ENCODE measurements at places on chromosomes 13 and 19.

GRCh38 chr19:13430790-13431582, 75.3 kb downstream of the CACNA1A start:
- DNase-seq = peak; percentile 66

- DNase-seq = no peak
Observed at GRCh38 chr13:73902847-73903246, 231.4 kb downstream of the KLF12 start.

DNA sequence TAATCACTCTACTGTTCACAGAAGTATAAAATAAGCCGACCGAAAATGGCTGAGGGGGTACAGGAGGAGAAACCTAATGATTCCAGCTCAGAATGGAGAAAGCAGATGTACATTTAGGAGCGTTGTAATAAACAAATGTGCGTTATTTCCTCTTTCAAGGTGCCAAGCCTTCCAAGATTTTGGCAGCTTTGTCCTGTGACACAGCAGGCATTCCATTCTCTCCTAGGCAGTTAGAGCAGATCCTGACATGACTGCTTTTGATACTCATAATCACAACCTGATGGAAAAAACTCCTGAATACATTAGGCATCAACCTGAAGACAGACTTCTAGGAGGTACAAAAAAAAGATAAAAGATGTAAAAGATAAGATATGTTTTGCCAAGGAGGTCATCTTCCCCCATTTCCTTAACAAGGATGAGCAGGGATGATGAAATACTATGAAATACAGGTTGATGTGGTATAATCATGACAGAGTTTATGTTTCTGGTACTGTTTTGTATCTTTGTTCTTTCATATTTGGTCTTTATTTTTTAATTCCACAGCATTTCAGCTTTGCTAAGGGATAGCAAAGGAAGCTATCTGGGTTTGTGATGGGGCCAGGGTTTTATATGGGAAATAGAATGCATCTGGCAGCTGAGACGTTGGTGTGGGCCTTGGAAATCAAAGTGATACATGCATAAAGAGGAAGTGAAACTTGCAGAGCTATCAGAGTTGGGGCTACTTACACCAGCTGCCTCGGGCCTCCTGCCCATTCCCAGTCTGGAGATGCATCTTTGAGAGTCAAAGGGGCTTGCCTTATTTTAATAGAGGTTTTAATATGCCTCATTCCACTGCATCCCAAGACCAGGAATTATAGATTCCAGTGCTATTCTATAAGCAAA, 222.5 kb downstream of the OXGR1 start:
- no peak for DNase-seq

DNA sequence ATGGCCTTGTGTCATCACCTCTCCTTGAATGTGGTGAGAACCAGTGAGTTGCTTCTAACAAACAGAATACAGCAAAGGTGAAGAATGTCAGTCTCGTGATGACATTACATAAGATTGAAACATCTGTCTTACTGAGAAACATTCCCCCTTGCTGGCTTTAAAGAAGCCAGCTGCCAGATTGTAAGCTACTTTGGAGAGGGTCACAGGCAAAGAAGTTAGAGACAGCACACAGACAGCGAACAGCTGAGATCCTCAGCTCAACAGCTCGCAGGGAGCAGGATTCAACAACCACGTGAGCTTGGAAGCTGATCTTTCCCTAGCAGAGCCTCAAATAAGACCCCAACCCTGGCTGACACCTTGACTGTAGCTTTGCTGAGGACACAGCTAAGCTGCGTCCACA, 367.9 kb downstream of the LIG4 start:
- no peak for DNase-seq

DNA sequence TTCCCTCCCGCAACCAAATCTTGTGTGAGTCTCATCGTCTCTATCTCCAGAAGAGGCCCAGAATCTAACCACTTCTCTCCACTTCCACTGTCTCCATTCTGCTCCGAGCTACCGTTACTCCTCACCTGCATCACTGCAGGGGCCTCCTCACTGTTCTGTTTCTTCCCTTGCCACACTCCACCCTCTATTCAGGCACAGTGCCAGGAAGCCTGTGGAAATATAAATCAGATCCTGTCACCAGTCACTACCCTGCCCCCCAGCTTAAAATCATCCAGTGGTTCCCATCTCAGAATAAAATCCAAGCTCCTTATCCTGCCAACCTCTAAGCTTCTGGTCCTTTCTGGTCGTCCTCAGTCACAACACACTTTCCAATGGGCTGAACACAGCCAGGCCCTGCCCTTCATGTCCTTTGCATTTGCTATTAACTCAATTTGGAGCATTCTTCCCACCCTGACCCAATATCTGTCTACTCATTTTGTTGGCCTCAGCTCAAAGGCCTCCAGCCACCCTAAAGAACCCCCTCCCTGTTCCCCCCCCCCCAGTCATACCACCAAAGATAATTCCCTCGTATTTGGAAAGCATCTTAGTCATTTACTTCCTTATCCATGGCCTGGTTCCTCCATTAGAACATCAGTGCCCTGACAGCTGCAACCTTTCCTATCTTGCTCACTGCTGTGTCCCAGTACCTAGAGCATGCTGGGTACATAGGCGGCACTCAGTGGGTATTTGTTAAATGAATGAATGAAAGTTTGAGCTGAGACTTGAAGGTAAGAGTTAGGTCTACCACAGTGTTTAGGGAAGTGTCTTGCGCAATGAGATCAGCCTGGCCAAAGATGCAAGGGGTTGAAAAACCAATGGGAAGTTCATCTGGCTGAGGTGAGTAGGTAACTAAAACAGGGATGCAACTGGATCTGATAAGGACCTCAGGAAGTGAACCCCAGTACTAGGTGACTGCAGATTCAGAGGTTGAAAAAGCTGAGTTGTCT, 24.4 kb downstream of the ZNF175 start:
- DNase-seq = no peak

DNA sequence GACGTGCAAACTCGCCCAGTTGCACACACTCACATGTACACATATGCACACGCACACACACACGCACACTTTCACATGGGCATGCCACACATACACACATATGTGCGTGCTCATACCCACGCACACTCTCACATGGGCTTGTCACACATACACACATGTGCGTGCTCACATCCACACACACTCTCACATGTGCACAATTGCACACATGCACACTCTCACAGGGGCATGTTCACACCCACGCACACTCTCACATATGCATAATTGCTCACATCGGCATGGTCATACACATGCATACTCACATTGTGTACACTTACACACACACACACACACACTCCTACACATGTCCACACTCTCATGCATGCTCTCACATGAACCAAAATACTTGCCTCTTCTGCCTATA, 32.8 kb upstream of the PEPD start:
- no peak for DNase-seq

GRCh38 chr13:36436811-36437210, 4.5 kb downstream of the CCNA1 start:
- no peak for DNase-seq

DNA sequence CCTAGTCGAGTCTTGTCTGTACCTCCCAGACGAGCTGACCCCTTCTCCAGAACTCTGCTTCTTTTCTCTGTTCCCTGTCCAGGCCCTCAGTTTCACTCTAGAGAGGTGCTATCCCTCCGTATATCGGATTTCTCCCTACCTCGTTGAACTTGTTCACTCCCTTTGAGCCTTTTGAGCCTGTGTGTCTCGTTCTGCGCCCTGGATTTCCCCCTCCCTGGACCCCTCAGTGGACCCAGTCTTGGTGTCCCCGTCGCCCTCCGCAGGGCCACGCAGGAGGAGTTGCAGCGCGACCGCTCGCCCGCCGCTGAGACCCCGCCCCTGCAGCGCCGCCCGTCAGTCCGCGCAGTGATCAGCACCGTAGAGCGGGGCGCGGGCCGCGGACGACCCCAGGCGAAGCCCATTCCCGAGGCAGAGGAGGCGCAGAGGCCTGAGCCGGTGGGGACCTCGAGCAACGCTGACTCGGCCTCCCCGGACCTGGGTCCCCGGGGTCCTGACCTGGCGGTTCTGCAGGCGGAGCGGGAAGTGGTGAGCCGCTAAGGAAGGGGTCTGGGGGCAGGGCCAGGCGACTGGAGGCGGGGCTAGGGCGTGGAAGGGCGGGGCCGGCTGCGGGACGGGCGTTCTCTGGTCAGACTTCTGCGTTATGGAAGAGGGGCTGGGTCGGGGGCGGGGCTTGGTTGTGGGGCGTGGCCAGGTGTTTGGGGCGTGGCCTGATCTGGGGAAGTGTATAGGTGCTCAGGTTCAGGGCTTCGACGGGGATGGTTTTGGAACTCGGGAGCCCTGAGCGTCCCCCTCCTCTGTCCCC, 5.5 kb downstream of the EPS8L1 start:
- DNase-seq = peak; percentile 79

Measured in activated naive CD4-positive, alpha-beta T cell treated with anti-CD3 and anti-CD28 coated beads, Interleukin-2, amount 50 U/mL, for 72 hours (primary cell).